Eye (tissue), 1 donor: ENCODE measurements at places on chromosomes 5 and 9.

DNA sequence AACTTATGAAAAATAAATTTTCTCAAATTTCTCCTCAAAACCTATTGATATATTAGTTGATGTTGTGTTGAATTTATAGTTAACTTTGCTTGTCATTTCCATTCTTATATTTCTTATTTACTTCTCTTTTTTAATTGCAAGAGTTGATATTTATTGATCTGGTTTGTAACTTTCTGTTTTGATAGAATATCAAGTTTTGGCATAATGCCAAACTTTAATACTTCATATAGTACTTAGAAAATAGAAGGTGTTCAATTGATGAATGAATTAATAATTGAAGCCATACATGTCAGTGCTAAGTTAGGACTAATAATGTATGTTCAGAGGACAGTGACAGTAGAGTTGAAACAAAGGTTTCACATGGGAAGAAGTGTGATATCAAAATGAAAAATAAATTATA is 27.9 kb downstream of the ERCC6L2 start:
- no peak for DNase-seq

GRCh38 chr9:82593501-82593900 is 469.4 kb downstream of the RASEF start:
- DNase-seq = no peak

GRCh38 chr5:132947671-132948070 is 15.8 kb downstream of the AFF4 start:
- no peak for DNase-seq

GRCh38 chr5:34743878-34744277 is 87.8 kb downstream of the RAI14 start:
- DNase-seq = peak; percentile 27

GRCh38 chr5:39774605-39775004 is 349.8 kb upstream of the DAB2 start:
- no peak for DNase-seq

DNA sequence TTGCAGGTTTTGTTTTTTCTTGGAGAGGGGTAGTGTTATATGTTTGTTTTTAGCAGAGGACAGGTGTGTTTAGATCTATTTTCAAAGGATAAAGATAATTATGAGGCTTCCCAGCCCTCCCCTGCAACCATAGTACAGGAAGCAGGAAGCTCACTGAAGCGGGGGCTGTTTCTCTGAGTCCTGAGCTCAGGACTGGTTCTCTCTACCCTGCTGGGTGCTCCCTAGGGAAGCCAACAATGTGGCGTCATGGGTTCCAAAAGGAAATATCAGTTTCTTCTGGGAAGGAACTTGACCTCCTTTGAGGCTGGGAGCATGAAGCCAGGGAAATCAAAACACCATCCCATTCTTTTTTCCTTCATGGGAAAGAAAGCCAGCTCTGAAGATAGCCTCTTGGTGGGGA is 62.2 kb downstream of the RAD23B start:
- DNase-seq = no peak

- no peak for DNase-seq
Measured at GRCh38 chr5:170426149-170426767, 37.1 kb upstream of the KCNMB1 start.

- DNase-seq = peak; percentile 67
Measured at GRCh38 chr9:114681594-114682332, at the start of gene TEX48. TSS of gene TEX48 (minus strand) at chr9:114682192. CDS start at chr9:114671723, 10,469 bp downstream.

DNA sequence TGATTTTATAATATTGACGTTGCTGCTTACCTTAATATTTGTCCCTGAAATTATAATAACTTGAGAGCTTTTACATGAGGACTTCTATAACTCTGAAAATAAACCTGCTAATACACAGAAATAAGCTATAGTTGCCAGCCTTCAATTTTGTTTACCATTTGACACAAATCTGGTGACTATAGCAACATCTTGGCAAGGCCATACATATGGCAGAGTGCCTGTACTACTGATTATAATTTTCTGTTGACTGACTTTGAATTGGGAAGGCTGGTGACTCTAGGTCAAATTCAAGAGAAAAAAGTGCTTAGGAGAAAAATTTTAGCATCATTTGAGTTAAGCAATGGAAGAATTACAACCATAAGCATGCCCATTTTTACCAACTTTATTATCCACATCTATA is 581.4 kb upstream of the PTPRD start:
- DNase-seq = no peak

- DNase-seq = no peak
Measured at GRCh38 chr5:108303086-108303485, 78.8 kb downstream of the FBXL17 start.

- no peak for DNase-seq
Measured at GRCh38 chr5:115124741-115125140, 45.0 kb downstream of the TRIM36 start.

GRCh38 chr5:144958002-144958401 is 787.3 kb downstream of the KCTD16 start:
- no peak for DNase-seq

- DNase-seq = no peak
Measured at GRCh38 chr9:112046181-112046580, 128.9 kb downstream of the SUSD1 start.

DNA sequence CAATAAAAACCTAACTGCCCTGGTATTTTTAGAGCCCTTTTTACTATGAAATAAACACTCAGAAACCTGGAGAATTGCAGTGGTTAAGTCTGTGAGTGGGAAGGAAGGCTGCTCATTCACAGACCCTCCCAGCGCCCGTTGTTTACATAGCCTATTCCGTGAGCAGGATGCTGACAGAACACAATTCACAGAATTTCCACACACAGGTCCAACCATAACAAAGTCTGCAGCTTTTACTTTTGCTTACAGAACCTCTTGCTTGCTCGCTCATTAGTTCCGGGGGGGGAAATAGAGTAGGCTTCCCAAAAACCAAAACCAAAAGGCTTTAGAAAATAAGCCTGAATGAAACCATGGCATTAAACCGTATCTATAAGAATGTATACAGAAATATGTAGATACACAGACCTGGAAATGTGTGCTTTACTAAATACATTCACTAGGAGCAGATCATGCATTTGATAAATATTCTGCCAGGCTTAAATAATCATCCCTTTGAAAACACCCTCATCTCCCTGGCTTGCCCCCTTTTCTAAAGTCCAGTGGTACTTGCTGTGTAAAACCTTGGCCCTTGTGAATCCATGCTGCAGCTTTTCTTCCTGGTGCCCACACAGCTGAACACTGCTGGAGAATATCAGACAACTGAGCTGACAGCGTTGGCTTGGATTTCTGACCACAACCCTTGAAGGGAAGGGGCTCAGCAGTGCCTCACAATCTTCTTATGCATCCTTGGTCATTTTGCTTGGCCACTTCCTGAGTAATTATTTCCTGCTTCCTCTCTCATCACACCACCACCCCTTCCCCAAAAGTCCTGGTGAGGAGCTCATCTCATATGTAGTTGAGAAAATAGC is 128.0 kb downstream of the FANCC start:
- DNase-seq = peak; percentile 68

DNA sequence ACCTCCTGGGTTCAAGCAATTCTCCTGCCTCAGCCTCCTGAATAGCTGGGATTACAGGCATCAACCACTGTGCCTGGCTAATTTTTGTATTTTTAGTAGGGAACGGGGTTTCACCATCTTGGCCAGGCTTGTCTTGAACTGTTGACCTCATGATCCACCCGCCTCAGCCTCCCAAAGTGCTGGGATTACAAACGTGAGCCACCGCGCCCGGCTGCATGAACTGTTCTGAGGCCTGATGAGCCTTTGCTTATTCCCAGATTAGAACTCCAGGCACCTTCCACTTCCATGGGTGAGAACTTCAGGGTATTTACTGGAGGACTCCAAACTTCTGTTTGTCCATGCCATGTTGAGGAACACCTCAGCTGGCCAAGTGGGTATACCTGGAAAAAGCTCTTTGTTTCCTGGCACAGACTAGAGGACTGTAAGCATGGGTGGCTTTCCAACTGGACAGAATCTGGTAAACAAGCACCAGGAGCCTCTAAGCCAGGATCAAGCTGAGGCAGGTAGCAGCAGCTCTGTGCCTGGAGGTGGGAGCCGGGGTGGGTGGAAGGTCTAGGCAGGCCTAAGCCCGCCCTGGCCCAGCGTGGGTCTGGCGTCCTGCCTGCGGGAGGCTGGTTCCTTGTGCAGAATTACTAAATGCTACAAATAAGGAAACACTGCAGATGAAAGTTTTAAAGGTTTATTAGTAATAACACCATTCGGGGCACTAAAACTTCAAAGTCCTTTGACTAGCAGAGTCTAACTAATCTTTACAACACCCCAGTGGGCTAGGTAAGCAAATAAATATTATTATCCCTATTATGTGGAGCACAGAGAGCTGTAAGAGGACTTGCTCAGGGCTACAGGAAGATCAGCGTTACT is 78.4 kb downstream of the SEMA5A start:
- no peak for DNase-seq

GRCh38 chr5:310941-311434 is 10.5 kb upstream of the AHRR start:
- DNase-seq = no peak

- DNase-seq = no peak
Measured at GRCh38 chr9:98530806-98531386, 177.8 kb downstream of the GABBR2 start.

GRCh38 chr9:63728287-63728686 is 1556.7 kb downstream of the FOXD4L5 start:
- DNase-seq = no peak

GRCh38 chr5:118956727-118957126 is 31.6 kb downstream of the DTWD2 start:
- peak; percentile 59 for DNase-seq

GRCh38 chr5:76204713-76205112 is 121.5 kb downstream of the SV2C start:
- no peak for DNase-seq

GRCh38 chr5:172640139-172640538 is 924 bp upstream of the NEURL1B start:
- DNase-seq = no peak

DNA sequence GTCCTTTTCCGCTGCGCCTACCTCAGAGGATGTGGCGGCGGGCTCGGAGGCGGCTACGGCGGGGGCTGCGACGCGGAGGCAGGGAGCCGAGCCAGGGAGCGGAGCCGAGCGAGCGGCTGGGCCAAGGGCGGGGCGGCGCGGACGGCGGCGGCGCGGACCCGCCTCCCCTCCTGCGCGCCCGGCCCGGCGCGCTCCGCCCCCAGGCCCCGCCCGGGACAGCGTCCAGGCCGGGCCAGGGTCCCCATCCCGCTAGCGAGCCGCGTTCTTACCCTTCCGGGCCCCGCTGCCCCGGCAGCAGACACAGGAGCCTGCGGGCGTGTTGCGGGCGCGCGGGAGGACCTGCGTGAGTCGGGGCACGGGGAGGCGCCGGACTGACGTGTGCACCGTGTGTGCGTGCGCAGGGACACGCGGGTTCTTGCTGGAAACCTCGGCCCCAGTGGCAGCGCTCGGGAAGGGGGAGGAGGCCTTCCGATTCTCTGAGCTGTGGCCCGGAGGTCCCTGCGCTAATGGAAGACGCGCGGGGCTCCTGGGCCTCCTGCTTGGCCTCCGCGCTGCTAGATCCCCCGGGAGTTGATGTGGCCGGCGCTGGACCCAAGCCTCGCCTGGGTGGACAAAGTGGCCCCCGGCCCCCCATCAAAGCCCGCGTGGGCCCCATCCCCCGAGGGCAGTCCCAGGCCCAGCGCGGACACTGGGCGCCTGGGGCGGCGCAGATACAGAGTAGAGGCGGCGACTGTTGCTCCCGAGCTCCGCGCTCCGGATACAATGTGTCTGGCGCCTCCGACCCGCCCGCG is at the start of gene VDAC1:
VDAC1 (minus strand) TSS at position 350 of the 791 bp plus-strand sequence. CDS start 11,963 bp downstream, outside the sequence.
- peak; percentile 94 for DNase-seq

GRCh38 chr5:74294231-74294705 is 346.3 kb downstream of the ENC1 start:
- DNase-seq = no peak

DNA sequence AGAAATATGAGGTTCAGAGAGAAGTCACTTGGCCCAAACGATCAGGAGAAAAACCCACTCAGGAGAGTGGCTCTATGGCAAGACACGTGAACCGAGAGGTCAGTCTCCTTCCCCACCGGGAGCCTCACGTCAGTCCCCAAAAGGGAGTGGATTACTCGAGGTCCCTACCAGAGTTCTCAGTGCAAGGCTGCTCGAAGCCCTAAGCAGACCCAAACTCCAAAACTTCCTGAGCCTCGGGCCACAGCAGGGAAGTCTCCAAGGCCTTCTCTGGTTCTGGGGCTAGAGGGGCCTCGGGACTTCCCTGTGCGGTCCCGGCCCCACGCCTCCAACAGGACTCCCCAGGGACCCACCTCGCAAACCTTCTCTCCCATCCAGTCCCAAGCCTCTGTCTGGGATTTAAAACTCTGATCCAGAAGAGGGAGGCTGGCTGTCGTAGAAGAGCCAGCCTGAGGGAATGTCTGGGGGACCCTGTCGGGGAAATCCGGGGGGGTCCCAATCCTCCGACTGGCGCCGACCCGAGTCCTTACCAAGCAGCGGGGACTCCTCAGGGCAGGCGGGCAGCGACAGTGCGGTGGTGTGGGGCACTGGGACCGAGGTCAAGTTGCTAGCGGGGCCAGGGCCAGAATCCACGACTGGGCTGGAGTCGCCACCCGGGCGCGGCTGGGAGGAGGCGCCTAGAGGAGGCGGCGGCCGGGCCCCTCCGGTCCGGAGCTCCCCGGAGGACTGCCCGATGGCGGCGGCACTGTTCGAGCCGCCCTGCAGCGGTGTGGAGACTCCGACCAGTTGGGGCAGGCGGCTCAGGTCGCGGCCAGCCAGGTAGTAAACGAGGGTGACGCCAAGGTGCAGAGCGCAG is 679 bp downstream of the B4GALT1 start:
- DNase-seq = no peak

DNA sequence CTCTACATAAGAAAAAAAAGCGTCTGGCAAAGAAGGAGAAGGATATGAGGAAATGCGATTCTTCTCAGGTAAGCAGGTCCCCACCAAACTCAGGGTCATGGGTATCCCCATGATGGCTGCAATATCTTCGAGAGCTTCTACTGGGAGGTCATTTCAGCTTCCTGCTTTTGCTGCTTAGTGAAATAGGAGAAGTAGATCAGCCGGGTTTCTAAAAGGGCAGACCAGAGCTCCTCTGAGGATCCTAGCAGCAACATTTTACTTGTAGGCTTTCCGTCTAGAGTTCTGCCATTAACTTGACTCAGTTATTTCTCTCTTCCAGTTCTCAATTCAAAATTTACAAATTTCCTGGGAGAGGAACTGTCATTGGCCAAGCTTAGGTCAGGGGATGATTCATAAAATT is 134.7 kb downstream of the DPYSL3 start:
- DNase-seq = no peak

- DNase-seq = no peak
Measured at GRCh38 chr5:168714046-168714445, 134.9 kb upstream of the PANK3 start.

DNA sequence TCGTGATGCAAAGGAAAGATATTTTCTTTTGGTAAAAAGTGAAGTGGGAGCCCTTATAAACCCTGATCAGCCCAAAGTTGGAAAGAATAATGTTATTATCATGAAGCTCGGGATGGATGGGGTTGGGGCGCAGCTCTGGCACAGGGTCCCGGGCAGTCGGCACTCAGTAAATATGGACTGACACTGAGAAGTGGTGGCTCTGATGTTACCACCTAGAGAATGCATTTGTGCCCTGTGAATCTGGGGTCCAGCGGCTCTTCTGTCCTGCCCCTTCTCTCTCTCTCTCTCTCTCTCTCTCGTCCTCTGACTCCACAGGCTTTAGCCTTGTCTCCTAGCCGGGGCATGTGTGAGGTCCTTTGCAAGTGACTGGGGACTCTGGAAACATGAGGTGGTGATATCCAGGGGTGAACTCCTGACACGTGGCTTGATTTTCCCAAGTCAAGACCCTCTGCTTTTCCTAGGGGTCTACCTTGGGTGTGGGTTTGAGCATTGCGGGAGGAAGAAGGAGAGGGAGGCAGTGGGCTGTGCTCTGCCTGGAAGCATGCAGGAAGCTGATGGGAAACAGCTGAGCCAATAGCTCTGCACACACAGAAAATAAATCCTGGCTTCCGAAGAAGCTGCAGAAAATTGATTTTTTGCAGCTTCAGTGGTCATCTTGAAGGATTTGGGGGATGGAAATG is 162.7 kb downstream of the MACROH2A1 start:
- peak; percentile 35 for DNase-seq
